ENCODE measurements at places on chromosomes 11 and 22. TPM values are rescaled to one million over a fixed set of nuclear protein-coding genes. Genes with fewer than 3 reads are reported as not detected.

DNA sequence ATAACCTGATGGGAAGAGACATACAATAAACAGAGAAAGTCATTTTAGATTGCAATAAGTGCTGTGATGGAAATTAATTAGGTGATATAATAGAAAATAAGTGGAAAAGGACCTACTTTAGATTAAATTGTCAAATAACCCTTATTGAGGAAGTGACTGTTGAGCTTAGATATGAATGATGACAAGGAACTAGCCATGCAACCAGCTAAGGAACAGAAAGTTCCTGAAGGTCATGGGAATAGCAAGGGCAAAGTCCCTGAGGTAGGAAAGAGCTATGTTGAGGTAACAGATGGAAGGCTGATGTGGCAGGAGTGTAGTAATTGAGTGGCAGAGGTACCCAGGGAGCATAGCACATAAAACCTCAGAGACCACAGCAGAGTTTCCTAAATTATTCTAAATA is 135.2 kb downstream of the WNT11 start:
- no peak for DNase-seq

DNA sequence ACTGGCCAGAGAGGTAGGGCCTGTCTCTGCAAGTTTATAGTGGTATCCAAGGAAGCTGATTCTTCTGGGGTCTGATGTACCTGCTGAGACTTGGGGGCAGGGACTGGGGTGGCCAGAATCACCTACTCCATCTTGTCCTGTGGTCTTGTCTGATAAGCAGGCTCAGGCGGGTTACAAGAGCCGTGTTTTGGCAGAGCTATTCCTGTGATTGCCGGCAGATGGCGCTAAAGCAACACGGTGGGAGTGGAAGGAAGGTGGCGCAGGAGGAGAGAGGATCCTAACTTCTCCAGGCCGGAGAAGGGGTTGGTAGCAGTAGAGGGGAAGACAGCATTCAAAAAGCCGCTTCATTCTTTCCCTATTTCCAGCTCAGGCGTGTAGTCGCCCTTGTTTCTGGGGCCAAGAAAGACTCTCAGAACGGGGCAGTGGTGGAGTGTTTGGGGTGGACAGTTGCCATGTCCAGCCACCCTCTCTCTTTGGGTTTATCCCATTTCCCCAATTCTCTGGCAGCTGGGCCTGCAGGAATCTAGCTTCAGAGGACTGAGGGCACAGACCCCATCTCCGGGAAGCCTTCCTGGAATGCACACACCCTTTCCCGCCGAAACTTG is 15.1 kb downstream of the CHRM1 start:
- DNase-seq = peak; percentile 89

- DNase-seq = no peak
These were observed 83.9 kb downstream of the ETS1 start for GRCh38 chr11:128503245-128503991.

- DNase-seq = no peak
These were observed 43.8 kb downstream of the C11orf58 start for GRCh38 chr11:16781936-16782919.

DNA sequence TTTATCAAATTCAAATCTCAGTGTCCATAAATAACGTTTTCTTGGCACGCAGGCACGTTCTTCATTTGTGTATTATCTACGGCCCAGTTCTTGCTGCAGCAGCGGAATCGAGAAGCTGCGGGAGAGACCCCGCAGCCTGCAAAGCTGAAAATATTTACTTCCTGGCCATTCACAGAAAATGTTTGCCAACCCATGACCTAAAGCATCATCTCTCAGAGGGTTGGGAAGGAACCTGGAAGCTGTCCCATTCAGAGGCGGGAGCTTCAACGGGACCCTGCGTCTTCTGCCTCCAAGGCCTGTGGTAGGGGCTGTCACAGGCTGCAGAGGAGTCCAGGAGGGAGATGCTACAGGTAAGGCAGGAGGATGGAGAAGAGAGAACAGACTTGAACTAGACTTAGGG is 319.2 kb downstream of the MN1 start:
- no peak for DNase-seq

- no peak for DNase-seq
These were observed 19.7 kb upstream of the PDGFB start for GRCh38 chr22:39264349-39265038.

- DNase-seq = no peak
These were observed 126.9 kb upstream of the GRK3 start for GRCh38 chr22:25437414-25438160.

- peak; percentile 48 for DNase-seq
These were observed 3.9 kb upstream of the VSIG10L2 start for GRCh38 chr11:125941619-125942611.

The CAPN5 gene
- 143 TPM for total RNA-seq

The GGT5 gene
- 58.2 TPM for total RNA-seq

The CBLIF gene
- total RNA-seq = not detected

The BTG4 gene
- not detected for total RNA-seq

All from ureter (tissue), 1 donor.